ENCODE measurements at places on chromosomes 3 and 15. TPM values are rescaled to one million over a fixed set of nuclear protein-coding genes. Genes with fewer than 3 reads are reported as not detected.
A peak's percentile ranks its signal among the peaks of the same experiment; 100 is the strongest.

DNA sequence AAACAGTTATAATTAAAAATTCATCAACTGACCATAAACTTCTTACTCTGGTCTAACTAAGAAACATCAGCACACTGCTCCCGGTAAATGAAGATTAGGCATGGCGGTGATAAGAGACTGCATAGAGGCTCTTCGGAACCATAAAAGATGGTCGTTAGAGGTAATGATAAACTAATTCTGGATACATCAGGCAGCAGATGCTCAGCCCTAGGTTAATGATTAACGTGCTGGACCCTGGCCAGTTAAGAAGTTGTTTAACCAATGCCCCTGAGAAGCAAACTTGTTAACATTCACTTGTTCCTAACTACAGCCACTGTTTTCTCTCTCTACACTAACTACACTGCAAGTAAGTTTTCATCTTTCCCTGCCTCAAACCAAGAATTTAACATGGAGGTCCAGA, 111.5 kb downstream of the PDZRN3 start:
- no peak for DNase-seq

DNA sequence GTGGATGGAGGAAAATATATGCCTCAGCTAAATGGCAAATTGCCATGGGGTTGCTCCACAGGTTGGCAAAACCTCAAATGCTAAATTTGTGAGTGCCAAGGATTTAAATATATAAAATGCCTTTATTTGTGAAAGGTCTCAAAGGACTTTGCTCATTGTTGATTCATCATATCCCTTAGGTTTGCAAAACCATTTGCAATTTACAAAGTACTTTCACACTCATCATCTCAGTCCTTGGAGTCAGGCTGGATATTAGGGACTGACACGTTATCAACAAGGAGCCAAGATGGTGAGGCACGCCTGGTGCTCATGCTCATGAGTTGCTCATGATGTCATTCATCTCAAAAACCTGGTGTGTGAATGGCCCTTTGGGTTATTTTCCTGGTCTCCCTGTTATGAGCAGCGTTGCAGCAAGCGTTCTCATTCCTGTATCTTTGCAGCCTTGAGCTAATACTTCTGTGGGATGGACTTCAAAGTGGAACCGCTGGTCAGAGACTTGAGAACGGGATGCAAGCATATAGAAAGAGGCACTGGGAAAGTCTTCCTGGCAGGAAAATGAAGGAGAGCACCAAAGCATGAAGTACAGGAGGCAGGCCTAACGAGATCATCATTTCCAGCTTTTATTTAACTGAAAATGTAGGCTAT, 66.0 kb downstream of the MYO1E start:
- DNase-seq = peak; percentile 71

DNA sequence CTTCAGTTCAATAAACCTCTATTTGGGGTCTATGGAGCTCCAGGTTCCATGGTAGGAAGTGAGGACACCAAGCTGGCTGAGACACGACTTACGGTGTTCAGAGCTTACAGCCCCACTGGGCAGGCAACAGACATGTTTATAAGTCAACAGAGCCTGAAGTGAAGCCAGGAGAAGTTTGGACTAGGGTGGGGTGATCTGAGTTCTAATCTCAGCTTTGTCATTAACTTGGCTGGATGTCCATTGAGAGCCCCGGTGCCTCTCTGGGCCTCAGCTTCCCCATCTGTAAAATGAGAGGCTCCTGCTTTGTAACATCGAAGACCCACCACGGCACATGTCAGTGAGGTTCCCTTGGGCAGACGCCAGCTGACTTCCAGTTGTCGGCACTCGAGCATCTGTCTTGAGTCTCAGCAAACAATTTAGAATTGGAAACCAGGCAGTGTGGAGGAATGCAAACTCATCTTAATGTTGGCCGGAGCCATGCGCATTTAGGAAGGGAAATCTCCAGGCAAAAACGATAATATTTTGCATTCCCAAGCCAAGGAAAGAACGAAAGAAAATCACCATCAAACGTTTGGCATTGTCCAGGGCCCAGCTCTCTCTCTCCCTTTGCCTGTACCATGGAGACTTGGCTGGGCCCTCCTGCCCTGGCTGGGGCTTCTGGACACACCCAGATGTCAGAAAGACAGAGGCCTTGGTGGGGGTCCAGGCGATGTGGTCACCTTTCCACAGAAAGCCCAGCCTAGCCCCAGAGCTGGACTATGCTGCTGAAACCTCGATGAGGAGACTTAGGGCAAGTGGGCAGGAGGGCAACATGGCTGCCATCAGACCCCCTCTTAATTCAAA, 18.4 kb downstream of the ITGA11 start:
- DNase-seq = no peak

GRCh38 chr15:70277556-70277955, 179.8 kb upstream of the TLE3 start:
- no peak for DNase-seq

DPP8 gene
- 41.1 TPM for total RNA-seq

- DNase-seq = no peak
Measured at GRCh38 chr15:27671819-27672437, 427.2 kb downstream of the OCA2 start.

DNA sequence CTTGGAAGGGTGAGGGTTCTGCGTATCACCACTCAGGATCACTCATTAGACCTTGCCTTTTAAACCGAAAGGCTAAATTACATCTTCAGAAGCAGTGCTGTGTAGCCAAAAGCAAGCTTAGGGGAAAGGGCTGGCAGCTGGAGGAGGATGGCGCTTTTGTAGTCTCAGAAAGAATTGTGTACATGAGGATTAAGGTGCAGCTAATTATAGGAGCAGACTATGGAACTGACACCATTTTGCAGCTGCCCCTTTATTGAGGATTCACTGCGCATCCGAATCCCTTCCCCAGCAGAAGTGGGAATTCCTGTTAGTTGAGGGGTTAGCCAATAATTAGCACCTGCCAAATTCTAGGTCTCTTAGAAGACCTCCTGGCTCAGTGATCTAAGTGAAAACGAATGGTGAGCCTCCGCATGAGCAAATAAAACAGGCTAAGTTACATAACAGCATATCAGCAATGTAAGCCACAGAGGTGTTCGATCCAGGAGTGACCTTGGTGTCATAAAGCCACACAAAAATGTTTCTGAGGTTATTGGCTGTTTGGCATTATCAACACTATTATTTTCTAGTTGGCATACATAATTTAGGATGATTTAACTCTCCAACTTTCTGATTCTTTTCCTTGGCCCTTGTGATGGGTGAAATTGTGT, 42.6 kb upstream of the SEMA6D start:
- no peak for DNase-seq

DNA sequence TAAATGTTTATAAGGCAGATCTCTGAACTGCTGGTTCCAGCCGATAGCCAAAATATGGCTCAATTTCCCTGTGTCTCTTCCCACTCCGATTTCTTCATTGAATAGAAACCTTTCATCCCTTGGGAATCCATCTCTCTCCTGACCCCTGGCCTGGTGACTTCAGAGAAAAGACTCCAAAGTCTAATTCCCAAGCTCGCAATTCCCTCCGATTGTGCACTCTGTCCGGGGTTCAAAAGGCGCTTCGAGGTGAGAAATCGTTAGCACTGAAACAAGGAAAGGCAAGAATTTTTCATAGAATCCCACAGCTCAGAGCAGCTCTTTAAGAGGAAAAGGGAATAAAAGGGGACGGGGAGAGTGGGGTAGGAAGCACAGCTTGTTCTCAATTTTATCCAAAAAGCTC, 18.4 kb upstream of the RAD18 start:
- no peak for DNase-seq

Data from fibroblast of lung (primary cell).